CD14-positive monocyte (primary cell): ENCODE measurements at places on chromosomes 5 and 9.

DNA sequence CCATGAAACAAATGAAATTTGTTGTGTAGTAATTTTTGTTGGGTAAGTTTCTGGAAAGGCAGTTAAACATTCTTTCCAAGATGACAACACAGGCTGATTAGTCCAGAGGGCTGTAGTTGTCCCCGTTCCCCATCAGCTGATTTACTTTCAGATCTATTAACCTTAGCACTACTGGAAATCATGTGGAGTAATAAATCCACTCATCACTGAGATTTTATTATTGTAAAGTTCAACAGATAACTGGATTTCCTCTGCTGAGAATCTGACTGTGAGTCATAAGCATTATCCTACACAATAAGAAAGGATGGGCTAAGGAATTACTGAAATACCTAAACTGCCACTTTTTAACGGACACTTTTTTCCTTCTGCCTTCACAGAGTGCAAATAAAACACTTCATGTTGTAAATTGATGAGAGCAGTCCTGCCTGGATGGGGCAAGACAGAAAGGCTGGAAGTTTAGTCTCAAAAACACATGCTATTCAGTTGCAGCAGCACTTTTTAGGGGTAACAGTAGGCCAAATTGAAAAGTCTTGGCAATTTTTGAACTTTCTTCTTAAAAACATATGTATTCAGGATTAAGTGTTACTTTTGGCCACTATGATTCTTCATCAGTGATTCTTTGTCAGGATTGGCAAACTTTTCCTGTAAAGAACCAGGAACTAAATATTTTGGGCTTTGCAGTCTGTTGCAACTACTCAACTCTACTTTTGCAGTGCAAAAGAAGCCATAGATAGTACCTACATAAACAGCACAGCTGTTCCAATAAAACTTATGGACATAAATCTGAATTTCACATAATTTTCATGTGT is 7.0 kb downstream of the STOM start:
- peak; percentile 49 for DNase-seq

DNA sequence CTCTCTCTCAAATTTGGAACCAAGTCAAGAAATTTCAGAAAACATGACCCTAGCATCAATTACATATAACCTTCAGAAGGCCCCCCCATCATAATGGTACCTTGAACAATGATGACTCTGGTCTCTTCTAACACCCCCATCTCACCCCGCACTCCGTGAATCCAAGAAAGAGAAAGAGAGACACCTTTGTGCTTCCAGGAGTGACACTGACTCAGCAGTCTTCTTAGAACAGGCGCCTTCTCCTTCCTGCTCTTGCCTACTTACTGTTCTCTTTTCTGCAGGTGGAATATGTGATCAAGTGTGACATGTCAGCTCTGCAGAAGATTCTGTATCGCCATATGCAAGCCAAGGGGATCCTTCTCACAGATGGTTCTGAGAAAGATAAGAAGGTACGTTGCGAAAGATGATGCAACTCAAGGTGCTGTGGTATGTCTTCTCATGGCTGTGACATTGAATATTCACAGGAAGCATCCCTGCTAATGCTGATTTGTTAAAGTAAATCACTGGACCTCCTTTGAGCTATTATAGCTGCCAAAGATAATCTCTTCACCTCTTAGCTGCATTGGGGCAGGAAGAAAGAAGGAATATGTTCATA is 81.3 kb downstream of the SMARCA2 start:
- no peak for DNase-seq

GRCh38 chr5:149940941-149941644 is 3.5 kb downstream of the PDE6A start:
- DNase-seq: peak; percentile 19

- DNase-seq: no peak
Measured at GRCh38 chr9:109907810-109908458, 127.9 kb downstream of the PALM2AKAP2 start.

DNA sequence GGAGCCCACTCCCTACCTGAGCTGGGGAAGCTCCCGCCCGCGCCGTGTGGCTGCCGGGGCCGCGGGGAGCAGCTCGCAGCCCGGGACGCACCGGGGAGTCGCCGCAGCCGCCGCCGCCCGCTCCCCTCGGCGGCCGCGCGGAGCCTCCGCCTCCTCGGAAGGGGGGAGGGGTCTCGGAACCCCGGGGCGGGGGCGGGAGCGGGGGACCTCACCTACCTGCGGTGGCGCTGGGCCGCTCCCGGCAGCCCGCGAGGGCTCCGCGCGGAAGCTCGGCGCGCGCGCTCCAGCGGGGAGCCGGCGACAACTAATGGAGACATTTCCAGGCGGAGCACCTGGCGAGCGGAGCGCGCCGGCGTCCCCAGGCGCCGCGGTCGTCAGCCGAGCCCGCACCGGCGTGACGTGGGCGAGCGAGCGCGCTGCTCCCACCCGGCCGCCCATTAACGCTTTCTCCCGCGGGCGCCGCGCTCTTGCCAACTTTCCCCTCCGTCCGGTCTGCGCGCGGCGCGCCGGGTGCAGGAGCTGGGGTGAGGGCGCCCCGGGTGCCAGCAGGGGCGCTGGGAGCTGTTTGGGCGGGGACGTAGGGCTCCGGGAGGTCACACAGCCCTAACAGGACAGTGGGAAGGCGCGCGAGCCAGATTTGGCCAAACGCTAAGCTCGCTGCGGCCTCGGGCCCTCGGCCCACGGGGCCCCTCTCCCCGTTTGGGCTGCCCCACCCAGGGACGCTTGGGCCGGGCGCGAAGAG is 4.3 kb upstream of the IRX4 start:
- no peak for DNase-seq

DNA sequence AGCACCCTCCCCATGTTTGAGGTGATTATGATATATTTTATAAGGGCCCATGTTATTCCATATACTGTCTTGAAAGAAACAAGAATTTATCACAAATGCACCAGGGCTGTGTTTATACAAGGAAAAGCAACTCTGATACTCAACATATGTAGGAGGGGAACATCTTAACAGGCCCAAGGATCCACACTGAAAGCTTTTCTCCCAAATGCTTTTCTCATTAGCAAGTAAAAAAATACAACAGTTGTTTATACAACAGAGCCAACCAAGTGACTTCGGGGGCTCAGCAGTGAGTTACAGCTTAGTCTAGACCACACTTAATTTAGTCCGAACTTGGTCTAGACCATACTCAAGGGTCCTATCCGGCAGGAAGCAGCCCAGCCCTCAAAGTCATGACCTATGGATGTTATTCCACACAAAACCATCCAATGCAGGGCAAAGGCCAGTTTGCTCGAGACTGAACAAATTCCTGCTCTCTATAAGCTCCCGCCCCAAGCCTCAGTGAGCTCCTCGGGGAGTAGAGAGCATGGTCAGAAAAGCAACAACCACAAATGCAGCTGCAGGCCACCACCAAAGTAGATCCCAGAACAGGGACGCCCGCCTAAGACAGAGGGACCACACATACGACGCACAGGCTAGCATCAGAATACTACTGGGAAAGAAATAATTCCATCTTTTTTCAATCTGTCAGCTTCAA is 6.8 kb downstream of the GZMK start:
- no peak for DNase-seq

DNA sequence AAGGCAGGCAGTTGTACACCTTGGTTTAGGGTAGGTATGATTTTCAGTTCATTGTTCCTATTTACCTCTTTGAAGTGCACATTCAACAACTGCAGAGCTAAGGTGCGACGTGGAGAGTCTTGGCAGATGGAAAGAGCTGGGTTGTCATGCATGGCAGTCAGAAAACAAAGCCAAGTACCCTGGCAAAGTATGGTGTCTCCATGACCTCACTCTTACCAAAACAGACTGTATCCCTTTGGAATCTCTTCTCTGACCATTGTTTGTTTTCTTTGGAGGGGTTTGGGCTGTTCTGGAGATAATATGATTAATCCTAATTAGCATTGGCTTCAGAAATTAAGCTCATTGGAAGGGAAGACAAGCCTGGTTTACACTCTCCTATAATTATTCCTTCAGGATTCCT is 665.7 kb downstream of the DNAH5 start:
- no peak for DNase-seq

- peak; percentile 1 for DNase-seq
Measured at GRCh38 chr9:74463825-74464224, 33.3 kb upstream of the RORB start.

- peak; percentile 93 for DNase-seq
Measured at GRCh38 chr5:16625096-16625495, 8.3 kb upstream of the RETREG1 start.

- DNase-seq: no peak
Measured at GRCh38 chr9:129435291-129435690, 185.6 kb downstream of the C9orf50 start.

DNA sequence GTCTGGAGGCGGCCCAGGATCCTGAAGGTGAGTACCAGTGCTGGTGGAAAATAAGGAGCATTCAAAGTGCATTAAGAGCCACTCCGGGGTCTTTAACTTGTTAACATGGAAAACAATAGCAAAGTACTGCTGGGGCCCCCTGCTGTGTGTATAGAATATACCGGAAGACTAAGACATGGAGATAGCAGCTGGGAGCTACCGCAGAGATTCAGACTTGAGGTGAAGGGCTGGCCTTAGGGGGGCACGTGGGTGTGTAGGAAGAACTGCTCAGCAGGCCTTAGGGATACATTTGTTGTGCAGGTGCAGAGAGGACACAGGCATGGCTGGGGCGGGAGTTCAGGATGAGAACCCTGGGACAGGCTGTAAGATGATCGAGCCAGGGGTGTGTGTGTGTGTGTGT is 1.2 kb upstream of the DMRT1 start:
- DNase-seq: no peak

DNA sequence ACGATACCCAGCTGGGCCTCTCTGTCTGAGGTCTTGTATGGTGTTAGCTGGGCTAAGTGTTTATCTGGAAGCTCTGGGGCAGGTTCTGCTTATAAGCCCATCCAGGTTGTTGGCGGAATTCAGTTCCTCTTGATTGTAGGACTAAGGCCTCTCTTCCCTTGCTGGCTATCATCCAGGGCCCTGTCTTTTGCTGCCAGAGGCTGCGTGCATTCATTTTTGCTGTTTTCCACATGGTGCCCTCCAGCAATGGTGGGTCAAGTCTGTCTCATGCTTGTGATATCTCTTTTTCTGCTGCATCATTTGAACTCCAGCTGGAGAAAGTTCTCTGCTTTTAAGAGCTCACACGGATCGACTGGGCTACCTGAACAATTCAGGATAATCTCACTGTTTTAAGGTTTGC is 105.7 kb upstream of the ZNF618 start:
- DNase-seq: no peak

- no peak for DNase-seq
Measured at GRCh38 chr9:131608493-131609037, 63.2 kb downstream of the PRRT1B start.

- no peak for DNase-seq
Measured at GRCh38 chr5:35237580-35238376, 7.5 kb upstream of the PRLR start.

GRCh38 chr5:32589416-32589815 is 4.1 kb downstream of the SUB1 start:
- DNase-seq: no peak

- no peak for DNase-seq
Measured at GRCh38 chr5:107147589-107147988, 523.1 kb downstream of the EFNA5 start.

- no peak for DNase-seq
Measured at GRCh38 chr9:126222363-126222834, 104.2 kb upstream of the MVB12B start.

- no peak for DNase-seq
Measured at GRCh38 chr5:9512457-9512856, 33.4 kb downstream of the SEMA5A start.

DNA sequence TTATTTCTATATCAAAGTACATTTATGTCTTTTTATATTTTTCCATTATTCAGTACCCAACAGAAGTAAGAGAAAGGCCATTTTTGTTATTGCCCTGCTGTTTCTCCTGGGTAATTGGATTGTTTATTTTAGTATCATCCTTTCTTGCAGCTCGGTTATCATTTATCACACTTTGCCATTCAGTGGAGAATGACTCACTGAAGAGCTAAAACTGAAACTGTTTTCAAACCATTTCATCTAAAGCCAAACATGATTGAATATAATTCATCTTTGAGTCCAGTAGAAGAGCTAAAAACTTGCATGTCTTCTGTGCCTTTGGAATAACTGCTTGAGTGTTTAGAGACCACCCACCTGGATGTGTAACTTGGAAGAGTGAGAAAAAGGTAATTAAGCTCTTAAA is 139.5 kb upstream of the PRDM9 start:
- no peak for DNase-seq

- no peak for DNase-seq
Measured at GRCh38 chr5:143887903-143888665, 76.1 kb downstream of the HMHB1 start.

DNA sequence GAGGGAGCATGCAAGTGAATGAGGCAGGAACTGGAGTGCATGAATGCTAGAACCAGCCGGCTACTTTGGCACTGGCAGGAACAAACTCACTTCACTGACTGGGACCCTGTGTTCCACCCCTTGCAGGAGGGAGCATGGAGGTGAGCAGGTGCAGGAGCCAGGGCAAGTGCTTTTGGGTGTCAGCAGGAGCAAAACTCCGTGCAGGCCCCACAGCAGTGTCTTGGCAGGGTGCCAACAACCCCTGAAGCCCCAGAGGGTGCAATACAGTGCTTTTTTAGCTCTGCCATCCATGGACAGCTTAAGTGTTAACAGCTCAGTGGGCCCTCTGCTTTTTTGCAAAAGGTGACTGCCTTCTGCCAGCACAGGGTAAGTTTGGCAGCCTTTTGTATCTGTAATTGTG is 245.8 kb upstream of the PCSK5 start:
- DNase-seq: no peak

DNA sequence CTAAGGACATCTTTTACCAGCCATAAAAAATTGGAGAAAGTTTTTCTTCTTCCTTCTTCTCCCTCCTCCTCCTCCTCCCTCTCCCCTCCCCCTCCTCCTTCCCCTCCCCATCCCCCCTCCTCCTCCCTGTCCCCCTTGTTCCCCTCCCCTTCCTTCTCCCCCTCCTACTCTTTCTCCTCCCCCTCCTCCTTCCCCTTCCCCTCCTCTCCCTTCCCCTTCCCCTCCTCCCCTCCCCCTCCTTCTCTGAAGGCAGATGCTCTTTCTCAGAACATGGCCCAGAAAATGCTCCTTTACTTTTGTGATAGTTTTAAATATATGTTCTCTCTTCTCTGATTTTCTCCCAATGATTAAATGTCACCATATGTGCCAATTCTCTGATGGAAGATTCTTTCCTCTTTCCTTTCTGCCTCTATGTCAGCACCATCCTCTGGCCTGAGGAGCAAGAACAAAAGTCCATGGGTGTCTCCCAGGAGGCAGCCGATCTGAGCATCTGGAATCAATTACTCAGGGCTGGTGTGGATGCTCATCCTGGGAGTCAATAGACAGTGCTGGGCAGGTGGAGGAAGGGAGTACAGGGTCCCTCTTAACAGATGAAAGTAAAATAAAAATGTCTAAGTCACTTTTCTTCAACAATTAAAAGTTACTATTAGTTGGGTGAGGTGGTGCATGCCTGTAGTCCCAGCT is 63.0 kb upstream of the GNA14 start:
- no peak for DNase-seq

DNA sequence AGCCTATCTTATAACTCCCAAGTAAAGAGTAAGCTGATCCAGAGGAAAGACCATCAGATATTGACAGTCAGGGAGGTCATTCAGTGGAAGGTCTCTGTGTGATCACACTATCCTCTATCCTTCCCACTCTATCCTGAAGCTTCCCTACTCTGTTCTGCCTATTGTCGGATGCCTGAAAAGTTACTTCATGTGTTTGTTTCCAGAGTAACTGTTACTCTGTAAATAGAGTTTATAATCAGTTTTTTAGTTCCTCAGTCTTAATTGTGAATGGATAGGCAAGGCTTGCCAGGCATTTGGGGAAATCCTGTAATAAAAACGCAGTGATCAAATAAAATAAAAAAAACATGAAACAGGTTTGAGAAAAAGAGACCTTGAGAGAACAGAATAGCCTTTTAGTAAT is 79.8 kb downstream of the XRCC4 start:
- peak; percentile 10 for DNase-seq

- peak; percentile 71 for DNase-seq
Measured at GRCh38 chr5:139488260-139488659, 5.7 kb upstream of the STING1 start.
